ENCODE measurements at places on chromosomes 3 and 15. TPM values are rescaled to one million over a fixed set of nuclear protein-coding genes. Genes with fewer than 3 reads are reported as not detected.

DNA sequence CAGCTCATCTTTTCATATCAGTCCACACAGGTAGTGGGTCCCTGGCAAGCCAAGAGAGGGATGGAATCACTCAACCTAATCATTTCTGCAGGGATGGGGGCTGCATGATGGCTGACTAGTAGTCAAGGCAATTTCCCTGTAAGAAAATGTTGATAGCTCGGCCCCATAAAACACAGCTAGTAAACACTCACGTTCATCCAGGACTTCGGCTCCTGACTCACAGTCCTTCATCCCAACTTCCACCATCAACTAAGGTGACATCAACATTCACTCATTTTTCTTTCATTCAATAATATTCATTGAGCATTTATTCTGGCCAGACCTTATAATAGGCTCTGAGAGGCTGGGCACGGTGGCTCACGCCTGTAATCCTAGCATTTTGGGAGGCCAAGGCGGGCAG, 4.4 kb upstream of the ACAP2 start:
- DNase-seq = no peak

DNA sequence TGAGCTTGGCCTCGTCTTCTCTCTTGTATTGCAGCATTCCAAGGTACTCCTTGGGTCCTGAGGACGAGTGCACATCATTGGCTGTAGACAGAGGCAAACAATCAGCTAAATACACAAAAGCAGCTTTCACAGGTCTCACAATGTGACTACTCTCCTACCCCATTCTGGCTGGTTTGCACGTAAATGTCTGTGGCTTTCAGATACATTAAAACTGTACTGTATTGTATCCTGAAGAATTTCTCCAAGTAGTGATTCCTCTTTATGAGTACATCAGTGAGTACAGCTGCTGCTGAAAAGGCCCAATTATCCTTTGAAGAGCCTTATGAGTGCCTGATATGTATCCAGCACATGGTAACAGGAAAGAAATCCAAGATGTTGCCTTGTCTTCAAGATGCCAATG, 22.0 kb upstream of the GNB5 start:
- no peak for DNase-seq

- DNase-seq = no peak
Observed at GRCh38 chr15:66917904-66918448, 147.4 kb upstream of the SMAD3 start.

- DNase-seq = no peak
Observed at GRCh38 chr15:71732636-71733035, 77.7 kb upstream of the NR2E3 start.

DNA sequence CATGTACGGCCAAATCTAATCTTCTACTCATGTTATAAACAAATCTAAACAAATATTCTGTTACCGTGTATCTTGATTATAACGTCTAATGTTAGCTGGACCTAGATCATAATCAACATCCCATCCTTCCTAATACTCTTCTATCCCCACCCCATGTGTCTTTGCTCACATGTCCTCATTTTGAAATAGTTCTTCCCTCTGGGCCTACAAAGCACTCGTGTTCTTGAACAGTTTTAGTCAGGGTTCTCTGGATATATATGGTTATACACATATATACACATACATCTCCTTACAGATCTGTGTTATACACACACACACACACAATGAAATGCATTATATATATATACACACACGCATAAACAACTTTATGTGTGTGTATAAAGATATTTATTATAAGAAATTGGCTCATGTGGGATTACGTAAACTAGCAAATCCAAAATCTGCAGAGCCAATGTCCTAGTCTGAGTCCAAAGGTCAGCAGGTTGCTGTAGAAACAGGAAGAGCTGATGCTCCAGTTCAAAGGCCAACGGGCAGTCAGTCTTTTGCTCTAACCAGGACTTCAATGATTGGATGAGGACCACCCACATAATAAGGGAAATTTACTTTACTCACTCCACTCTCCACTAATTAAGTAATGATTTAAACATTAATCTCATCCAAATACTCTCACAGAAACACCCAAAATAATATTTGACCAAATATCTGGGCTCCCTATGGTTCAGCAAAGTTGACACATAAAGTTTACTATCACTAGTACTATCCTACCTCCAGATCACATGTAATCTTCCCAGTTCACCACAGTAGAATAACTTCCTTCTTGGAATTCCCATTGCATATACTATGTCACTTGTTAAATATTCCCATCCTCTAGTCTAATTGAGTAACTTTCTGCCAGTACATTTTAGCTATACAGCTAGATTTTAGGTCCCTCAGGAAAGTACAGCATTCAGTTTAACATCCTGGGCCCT, 450.0 kb downstream of the ROBO1 start:
- no peak for DNase-seq

PLSCR5 gene
- total RNA-seq = under 0.01 TPM

DNA sequence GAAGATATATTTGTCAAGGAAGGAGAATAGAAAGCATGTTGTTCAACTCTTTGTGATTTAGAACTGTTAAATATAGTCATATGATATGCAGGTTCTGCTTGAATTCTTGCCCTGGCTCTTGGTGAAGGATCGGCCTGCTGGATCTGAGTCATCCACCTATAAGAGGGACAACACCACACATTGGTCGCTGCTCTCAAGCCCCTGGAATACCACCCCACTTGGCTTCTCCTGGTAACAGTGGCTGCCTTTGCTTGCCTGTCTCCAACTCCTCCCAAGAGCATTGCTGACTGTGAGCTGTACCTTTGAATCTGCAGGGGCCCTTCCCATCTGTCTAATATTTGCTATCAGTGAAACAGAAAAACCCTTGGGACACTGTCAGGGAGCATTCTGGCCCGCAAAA, 78.9 kb upstream of the DGKG start:
- DNase-seq = no peak

CAND2 gene
- total RNA-seq = 11.4 TPM

CORO2B gene
- total RNA-seq = 19.2 TPM

GRCh38 chr3:42749753-42750231, 23.3 kb downstream of the CCDC13 start:
- DNase-seq = peak; percentile 64

DNA sequence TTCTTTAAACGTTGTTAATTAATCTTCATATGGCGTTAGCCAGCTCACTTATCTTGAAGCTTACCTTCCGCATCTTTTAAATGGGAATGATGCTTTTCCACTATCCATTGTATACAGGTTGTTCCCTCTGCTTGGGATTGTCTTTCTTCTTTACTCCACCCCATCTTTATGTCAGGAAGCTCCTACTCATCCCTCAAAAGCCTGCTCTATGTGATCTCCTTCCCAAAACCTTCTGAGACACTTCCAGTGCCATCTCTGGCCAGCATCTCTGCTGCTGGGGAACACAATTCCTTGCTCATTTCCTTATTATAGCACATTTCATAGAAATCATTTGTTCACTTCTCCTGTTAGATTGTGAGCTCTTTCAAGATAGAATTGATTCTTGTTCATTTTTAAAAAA, 4.3 kb downstream of the RASA2 start:
- DNase-seq = no peak

GRCh38 chr3:98962189-98962930, 60.9 kb upstream of the DCBLD2 start:
- DNase-seq = no peak

- no peak for DNase-seq
Observed at GRCh38 chr15:48334260-48334659, 3.0 kb downstream of the DUT start.

DNA sequence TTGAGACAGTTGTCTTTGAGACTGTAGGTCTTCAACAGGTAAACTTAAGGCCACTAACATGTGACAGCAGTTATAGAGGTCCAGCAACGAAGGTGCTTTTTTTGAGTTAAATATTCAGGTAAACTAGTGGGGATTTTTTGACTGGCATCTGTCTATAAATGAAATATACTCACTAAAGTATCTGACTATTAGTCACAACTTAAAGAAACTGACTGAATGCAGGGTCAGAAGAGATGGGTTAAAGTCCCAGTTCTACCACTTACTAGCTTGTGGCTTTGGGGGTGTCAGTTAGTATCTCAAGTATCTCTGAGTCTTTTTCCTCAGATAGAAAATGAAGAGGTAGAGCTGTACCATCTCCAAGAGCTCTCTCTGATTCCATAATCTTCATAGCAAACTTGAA, 18.0 kb downstream of the MIX23 start:
- DNase-seq = no peak

GRCh38 chr3:86420990-86421739, 569.8 kb downstream of the VGLL3 start:
- DNase-seq = no peak

UCN2 gene
- not detected for total RNA-seq
